ENCODE measurements at places on chromosomes 6 and 20.
A peak's percentile ranks its signal among the peaks of the same experiment; 100 is the strongest.

GRCh38 chr20:3239026-3239866 is at the start of gene SLC4A11:
SLC4A11 (minus strand) TSS chr20:3239190; CDS start chr20:3239137, 53 bp downstream.
- peak; percentile 63 for DNase-seq

GRCh38 chr6:3442431-3443220 is 14.2 kb downstream of the SLC22A23 start:
- no peak for DNase-seq

DNA sequence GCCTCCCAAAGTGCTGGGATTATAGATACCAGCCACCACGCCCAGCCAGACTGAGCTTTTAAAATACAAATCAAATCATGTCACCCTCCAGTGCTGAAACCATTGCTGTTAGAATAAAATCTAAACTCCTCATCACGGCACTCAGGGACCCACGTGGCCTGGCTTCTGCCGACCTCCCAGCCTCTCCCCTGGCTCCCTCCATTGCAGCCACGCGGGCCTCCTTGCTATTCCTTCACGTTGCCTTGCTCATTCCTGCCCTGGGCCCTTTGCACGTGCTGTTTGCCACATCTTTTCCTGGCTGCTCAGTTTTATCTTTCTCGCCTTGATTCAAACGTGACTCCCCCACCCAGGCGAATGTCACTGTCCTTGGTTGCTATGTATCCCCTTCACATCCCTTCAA is 244.6 kb downstream of the PREX1 start:
- DNase-seq: no peak

DNA sequence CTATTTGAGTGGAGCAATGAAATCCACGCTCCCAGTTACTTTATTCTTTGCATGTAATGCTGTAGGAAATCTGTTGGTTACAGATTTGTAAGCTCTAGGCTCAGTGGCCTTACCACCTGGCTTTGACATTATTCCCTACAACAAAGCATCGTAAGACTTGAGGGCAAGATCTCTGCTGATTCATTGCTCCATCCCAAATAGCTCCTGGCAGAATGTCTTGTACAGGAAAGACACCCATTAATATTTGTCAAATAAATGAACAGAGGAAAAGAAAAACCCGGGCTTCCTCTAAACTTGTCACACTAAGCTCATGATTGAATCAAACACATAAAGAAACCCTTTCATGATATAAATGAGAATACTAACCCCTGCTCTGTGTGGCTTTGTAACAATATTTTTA is 357.5 kb upstream of the RNF217 start:
- no peak for DNase-seq

DNA sequence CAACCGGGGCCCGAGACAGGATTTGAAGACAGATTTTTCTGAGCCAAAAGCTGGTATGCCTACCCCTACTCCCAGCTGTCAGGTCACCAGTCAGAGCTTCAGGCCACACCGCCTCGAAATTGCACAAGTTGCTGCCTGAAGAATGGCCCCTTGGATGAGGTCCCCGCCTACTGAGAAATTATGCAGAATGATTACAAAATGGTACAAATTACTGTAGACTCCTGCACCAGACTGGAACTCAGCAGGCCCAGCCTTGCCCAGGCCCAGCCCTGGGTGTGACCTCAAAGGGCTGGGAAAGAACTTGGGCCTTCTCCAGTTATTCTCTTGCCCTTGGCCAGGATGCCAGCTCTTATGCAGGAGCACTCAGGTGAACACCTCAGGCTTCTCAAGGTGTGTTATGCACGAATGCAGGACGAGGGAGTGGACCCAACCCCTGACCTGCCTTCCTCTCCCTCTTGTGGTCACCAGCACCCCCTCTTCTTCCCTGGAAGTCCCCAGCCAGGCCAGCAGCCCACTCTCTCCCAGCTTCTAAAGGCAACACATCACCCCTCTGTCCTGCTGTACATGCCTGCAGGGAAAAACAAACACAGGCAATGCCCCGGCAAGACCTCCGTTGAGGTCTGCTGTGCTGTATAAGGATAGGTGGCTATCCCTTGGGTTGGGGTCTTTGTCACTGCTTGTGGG is 88.7 kb upstream of the NAA20 start:
- DNase-seq: no peak

DNA sequence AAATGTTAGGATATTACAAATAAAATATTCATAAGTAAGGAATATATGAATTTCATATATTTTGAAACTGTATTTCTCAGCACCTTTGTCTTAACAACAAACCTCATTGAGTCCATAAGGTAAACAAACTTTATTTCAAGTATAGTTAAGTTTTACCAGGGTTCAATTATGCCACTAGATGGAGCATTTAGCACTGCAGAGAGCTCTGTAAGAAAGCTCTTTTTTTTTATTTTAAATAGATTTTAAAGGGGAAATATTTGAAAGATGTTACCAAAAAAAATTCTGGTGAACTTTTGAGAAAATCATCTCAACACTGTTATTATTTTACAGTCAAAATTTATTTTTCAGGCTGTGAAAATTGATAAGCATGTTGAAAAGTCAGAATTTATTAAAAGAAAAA is 955.2 kb upstream of the EYS start:
- DNase-seq: no peak

GRCh38 chr6:5706124-5707033 is 300.3 kb downstream of the NRN1 start:
- no peak for DNase-seq

DNA sequence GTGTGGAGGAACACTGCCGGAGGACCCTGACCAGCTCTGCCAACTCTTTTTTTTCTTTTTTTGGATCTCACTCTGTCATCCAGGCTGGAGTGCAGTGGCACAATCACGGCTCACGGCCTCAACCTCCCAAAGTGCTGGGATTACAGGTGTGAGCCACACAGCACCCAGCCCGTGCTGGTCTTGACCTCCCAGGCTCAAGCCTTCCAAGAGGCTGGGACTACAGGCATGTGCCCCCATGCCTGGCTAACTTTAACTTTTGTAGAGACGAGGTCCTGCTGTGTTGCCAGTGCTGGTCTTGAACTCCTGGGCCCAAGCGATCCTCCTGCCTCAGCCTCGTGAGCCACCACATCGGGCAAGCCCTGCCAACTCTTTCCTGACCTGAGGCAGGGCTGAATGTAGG is 11.2 kb downstream of the GCNT2 start:
- DNase-seq: no peak

GRCh38 chr6:73503027-73503772 is 17.6 kb downstream of the EEF1A1 start:
- DNase-seq: no peak

DNA sequence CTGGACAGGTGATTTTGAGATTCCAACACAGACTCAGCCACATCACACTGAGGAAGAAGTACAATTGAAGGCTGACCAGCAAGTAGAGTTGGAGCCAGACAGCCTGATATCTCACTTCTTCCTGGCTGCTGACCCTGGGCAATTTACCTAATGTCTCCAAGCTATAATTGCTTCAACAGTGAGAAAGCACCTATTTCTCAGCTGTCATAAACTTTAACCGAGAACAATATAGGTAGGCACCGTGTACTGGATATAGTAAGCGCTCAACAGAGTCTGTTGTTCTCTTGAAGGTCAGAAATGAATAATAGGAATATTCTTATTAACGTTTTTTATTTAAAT is 28.3 kb downstream of the STX7 start:
- no peak for DNase-seq

Data from stimulated activated CD8-positive, alpha-beta memory T cell treated with anti-CD3 and anti-CD28 coated beads, Interleukin-4, amount 100 ng/mL, for 48 hours (primary cell).